Heart left ventricle (tissue), 16 donors: ENCODE measurements at places on chromosomes 2 and 18. TPM values are rescaled to one million over a fixed set of nuclear protein-coding genes. Genes with fewer than 3 reads are reported as not detected.

MARS2 gene
- 9.6 TPM for total RNA-seq

PIKFYVE gene
- total RNA-seq: 12.5 TPM

USP40 gene
- total RNA-seq: 20.2 TPM

PDE11A gene
- 1.2 TPM for total RNA-seq

CNTNAP5 gene
- total RNA-seq: not detected

NPPC gene
- total RNA-seq: not detected

AKAIN1 gene
- total RNA-seq: not detected

NEB gene
- total RNA-seq: 6.2 TPM

IL1F10 gene
- total RNA-seq: not detected

ST6GAL2 gene
- total RNA-seq: 0.75 TPM

LRRC30 gene
- total RNA-seq: not detected

CD207 gene
- total RNA-seq: not detected

TAF1B gene
- total RNA-seq: 13.9 TPM

LYG2 gene
- total RNA-seq: not detected

IL37 gene
- not detected for total RNA-seq

EN1 gene
- total RNA-seq: 0.27 TPM

CD8B2 gene
- not detected for total RNA-seq

CABLES1 gene
- total RNA-seq: 3.1 TPM

PROM2 gene
- total RNA-seq: 0.72 TPM

CCBE1 gene
- total RNA-seq: 5.2 TPM

MC5R gene
- not detected for total RNA-seq

OTOS gene
- total RNA-seq: not detected

GREB1L gene
- 11.2 TPM for total RNA-seq

IL1RL2 gene
- total RNA-seq: not detected

GKN2 gene
- not detected for total RNA-seq

DLGAP1 gene
- not detected for total RNA-seq

TRAPPC12 gene
- total RNA-seq: 111 TPM

SCYGR8 gene
- not detected for total RNA-seq

TFCP2L1 gene
- 0.04 TPM for total RNA-seq

TNFAIP6 gene
- 2.6 TPM for total RNA-seq

PIGN gene
- total RNA-seq: 23.3 TPM
